GM06990 (cell line): ENCODE measurements at places on chromosomes 7 and 10.

DNA sequence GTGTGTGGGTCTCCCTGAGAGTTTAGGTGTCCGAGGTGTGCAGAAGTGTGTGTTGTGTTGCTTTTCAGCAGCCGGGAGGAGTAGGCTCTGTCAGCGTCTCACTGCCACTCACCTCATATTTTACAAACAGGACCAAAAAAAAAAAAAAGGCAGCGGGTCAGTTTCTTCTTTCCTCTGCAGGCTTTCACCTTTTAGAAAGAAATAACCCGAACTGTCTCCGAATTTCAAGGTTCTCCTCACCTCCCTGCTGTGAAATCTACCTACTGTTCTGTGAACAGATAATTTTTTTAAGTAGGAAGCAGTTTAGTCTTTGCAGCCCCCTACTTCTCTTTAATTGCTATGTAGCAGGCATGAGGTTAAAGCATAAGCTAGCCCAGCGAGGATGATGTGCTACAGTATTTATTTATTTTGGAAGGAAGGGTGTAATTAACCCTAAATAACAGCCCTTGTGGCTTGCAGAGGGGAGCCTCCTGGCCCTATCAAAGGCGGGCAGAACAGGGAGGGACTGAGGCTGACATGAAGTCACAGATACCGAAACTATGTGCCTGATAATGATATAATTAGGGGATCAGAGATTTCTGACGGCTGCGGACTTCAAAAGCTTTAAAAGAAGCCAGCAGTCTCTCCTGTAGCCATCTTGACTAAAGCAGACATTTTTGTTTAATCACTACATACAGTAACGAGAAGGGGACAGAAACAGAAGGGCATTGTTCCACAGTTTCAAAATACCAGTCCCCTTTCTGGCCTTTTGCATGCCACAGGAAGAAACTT, 1.6 kb downstream of the BAMBI start:
- no peak for DNase-seq

DNA sequence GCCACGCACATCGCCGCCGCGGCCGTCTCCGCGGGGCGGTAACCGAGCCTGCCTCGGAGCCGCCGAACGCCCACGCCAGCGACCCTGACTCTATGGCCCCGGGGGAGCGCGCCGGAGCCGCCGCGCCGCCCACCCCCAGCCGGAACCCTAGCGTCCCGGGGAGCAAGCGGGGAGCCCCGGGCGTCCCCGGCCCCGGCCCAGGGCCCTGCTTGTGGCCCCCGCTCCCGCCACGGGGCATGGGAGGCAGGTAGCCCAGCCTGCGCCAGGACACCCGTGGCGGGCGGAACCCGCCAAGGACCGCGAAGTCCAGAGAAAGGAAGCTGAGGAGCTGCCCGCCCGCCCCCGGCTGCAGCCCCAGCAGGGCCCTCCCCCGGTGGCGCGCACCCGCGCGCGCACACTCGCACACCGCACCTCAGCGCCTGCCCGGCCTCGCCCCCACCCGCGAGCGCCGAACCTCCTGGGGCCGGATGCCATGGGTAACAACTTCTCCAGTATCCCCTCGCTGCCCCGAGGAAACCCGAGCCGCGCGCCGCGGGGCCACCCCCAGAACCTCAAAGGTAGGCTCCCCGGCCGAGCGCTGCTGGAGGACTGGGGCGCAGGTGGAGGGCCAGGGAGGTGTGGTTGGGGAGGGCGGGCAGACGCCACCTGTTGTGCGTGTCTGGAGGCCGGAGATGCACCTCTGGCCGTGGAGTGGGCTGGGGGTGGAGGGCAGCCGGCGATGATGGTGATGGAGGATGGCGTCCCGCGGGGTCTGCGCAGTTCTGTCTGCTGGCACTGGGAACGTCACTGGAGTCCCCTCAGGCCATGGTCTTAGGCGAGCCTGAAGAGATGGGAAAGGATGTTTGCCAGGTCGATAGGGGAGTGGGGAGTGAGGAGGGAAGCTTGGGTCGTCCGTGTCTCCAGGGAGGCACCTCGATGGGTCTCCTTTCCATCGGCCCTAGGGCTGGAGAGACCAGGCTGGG, 692 bp downstream of the NEURL1 start:
- DNase-seq: peak; percentile 47

- no peak for DNase-seq
Measured at GRCh38 chr10:47330366-47330765, 8.1 kb downstream of the GDF2 start.

DNA sequence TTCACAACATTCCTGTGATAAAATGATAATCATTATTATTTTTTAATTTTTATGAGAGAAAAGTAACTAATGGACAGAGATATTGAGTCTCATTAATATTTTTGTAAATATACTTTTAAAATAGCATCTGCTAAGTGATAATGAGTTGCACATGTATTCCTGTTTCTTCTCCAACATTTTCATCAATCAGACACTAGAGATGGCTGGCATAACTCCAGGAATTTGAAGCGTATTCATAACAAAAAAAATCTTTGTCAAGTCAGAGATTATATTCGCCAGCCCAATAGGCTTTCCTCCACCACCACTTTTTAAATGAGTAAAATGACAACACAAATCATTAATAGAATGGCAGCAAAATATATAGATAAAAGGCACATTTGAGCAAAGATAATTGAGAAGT, 524.0 kb upstream of the KCND2 start:
- DNase-seq: no peak
